ENCODE measurements at places on chromosomes 12 and 14. TPM values are rescaled to one million over a fixed set of nuclear protein-coding genes. Genes with fewer than 3 reads are reported as not detected.

GRCh38 chr12:26345471-26346003 is 150.2 kb downstream of the SSPN start:
- H3K27me3 ChIP-seq, result no peaks in the 10 kb centered on the region
- no peaks in the 10 kb centered on the region for H3K4me1 ChIP-seq
- DNase-seq, result no peak
- no peak overlapping the region for H3K4me3 ChIP-seq
- no peaks in the 10 kb centered on the region for H3K36me3 ChIP-seq
- no peak overlapping the region for H3K27ac ChIP-seq

DNA sequence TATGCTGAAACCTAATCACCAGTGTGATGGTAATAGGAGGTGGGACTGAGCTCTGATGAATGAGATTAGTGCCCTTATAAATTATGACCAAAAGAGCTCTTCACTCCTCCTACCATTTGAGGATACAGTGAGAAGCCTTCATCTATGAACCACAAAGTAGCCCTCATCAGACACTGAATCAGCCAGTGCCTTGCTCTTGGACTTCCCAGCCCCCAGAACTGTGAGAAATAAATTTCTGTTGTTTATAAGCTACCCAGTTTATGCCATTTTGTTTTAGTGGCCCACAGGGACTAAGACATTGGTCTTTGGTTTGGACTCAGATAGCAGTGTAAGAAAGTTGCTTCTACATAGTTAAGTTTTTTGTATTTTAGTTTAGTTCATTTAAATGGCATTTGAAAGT is 32.9 kb downstream of the ABHD12B start:
- H3K27me3 ChIP-seq, result no peaks in the 10 kb centered on the region
- no peaks in the 10 kb centered on the region for H3K4me1 ChIP-seq
- no peak for DNase-seq

- no peaks in the 10 kb centered on the region for H3K27me3 ChIP-seq
- H3K4me1 ChIP-seq, result peaks cover 9% of the 10 kb centered on the region
- no peak overlapping the region for H3K4me3 ChIP-seq
- no peak overlapping the region for H3K27ac ChIP-seq
- no peak for DNase-seq
Observed at GRCh38 chr12:132415327-132416120, 74.4 kb upstream of the FBRSL1 start.

- H3K27me3 ChIP-seq, result no peaks in the 10 kb centered on the region
- no peak overlapping the region for H3K4me3 ChIP-seq
- H3K36me3 ChIP-seq, result no peaks in the 10 kb centered on the region
- no peak for DNase-seq
Observed at GRCh38 chr12:28939427-28939826, 209.7 kb upstream of the FAR2 start.

DNA sequence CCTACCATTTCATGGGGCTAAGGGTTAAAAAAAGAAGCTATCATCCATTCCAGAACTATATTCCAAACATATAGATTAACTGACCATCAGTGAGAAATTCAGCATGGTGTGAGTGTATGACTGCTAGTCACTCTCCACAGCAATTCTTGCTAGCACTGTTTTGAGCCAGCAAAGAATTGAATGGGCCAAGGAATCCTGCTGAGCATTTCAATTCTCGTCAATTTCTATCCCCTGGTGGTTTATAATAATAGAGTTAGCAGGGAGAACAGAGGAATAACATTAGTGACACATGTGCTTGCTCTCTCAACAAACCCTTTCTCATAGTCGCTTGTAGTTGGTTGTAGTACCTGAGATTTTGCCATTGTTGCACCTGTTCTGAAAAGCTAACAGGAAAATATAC is 7.2 kb downstream of the MBIP start:
- H3K4me1 ChIP-seq, result peaks cover 12% of the 10 kb centered on the region
- no peak overlapping the region for H3K4me3 ChIP-seq
- no peak for DNase-seq
- no peak overlapping the region for H3K27ac ChIP-seq
- H3K36me3 ChIP-seq, result no peaks in the 10 kb centered on the region

DNA sequence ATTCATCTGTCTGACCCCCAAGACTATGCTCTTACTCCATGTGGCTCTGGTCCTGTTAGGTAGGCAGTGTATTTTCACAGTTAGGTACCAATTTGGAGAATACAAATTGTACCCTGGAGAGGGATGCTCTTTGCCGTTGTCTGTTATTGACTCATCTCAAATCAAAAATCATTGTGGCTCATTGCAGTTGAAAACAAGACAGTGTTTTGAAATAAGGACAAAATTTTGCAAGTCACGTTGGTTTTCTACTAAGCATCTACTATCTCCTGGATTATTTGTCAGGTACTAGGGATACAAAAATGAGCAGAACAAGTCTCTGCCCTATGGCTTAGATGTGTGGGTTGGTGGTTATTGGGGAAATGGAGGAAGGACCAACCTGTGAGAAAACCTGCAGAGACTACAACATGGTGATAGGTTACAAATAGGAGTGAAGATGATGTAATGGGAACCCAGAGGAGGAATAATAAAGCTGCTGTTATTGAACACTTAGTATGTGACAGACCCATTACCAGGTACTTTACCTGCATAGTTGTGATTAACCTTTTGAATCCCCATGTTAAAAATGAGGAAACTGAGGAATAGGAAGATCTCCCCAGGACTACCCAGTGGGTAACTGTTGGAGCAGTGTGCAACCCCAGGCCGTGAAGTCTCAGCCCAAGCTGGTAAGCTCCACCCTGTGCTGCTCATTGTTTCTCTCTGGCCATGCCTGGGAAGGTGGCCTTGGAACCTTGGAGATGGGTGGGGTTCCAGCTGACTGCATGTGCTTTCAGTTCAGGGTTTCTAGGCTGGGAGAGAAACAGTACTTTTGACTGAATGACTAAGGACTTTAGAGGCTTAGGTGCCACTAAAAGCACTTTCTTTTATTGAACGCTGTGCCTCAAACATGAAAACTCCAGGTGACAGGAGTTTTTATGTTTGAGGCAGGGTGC is 72.9 kb upstream of the SRSF5 start:
- H3K27ac ChIP-seq, result peak overlapping the region; percentile 73
- no peak overlapping the region for H3K4me3 ChIP-seq
- no peaks in the 10 kb centered on the region for H3K27me3 ChIP-seq
- no peaks in the 10 kb centered on the region for H3K36me3 ChIP-seq

- H3K36me3 ChIP-seq, result no peaks in the 10 kb centered on the region
- H3K27ac ChIP-seq, result no peak overlapping the region
- DNase-seq, result no peak
Observed at GRCh38 chr12:114038962-114039361, 72.8 kb upstream of the RBM19 start.

- no peak overlapping the region for H3K4me3 ChIP-seq
- no peaks in the 10 kb centered on the region for H3K27me3 ChIP-seq
- no peak for DNase-seq
- H3K36me3 ChIP-seq, result no peaks in the 10 kb centered on the region
Observed at GRCh38 chr14:95559203-95559602, 24.4 kb downstream of the GLRX5 start.

DNA sequence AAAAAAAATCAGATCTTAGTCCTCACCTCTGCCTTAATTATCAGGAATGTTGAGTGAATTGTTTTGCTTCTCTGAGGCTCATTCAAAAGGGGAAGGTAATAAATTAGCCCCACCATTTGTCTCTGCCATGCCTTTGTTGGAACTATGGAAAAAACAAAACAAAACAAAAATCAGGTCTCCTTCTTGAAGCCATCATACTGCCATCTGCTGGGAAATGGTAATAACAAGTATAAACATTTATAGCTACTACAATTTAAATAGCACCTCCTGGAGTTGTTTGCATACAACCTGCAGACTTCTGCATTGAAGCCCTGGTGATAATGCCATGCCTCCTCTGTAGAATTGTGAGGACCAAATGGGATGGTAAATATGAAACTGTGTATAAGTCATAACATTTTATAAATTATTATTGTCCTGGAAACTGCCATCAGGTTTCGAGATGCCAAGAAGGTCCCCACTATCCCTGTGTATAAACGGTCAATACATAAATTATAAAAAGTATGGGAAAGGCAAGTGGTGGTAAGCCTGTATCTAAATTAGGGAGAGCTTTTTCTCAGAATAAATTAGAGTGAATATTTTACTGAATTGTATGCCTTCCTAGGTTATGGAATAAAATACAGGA is 87.2 kb upstream of the FGD4 start:
- H3K4me1 ChIP-seq, result no peaks in the 10 kb centered on the region
- DNase-seq, result no peak
- H3K36me3 ChIP-seq, result no peaks in the 10 kb centered on the region
- H3K27me3 ChIP-seq, result no peaks in the 10 kb centered on the region
- no peak overlapping the region for H3K4me3 ChIP-seq
- no peak overlapping the region for H3K27ac ChIP-seq

DNA sequence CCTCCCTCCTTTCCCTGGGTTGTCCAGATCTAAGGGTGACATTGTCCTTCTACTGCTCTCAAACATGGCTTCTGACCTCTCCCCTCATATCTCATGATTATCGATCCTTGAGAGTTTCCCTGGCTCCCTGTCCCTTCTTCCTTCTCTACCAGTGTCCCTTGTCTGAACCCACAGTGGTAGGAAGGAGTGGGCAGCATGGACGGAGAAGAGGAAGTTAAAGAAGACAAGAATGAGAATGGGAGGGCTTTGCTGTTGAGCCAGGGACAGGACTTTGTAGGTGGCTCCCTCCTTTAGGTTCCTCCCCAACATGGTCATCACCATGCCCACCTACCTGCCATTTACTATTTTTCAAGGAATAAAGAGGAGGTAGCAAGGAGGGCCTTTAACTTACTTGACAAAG is 166.7 kb downstream of the TMEM117 start:
- DNase-seq, result no peak
- H3K36me3 ChIP-seq, result no peaks in the 10 kb centered on the region
- no peaks in the 10 kb centered on the region for H3K27me3 ChIP-seq
- H3K4me3 ChIP-seq, result no peak overlapping the region
- H3K4me1 ChIP-seq, result no peaks in the 10 kb centered on the region
- no peak overlapping the region for H3K27ac ChIP-seq

GRCh38 chr14:58479975-58480374 is 52.5 kb downstream of the KIAA0586 start:
- H3K4me3 ChIP-seq, result no peak overlapping the region
- H3K4me1 ChIP-seq, result no peaks in the 10 kb centered on the region
- H3K27ac ChIP-seq, result no peak overlapping the region
- H3K36me3 ChIP-seq, result peaks cover 35% of the 10 kb centered on the region

- DNase-seq, result no peak
- H3K27me3 ChIP-seq, result no peaks in the 10 kb centered on the region
- H3K4me1 ChIP-seq, result no peaks in the 10 kb centered on the region
- no peak overlapping the region for H3K27ac ChIP-seq
- H3K36me3 ChIP-seq, result no peaks in the 10 kb centered on the region
- H3K4me3 ChIP-seq, result no peak overlapping the region
Observed at GRCh38 chr14:99430491-99430890, 50.2 kb downstream of the SETD3 start.

The SPIC gene
- total RNA-seq, result not detected

The STXBP6 gene
- 4.4 TPM for total RNA-seq
